ENCODE measurements at places on chromosomes 13 and 19.
A peak's percentile ranks its signal among the peaks of the same experiment; 100 is the strongest.

DNA sequence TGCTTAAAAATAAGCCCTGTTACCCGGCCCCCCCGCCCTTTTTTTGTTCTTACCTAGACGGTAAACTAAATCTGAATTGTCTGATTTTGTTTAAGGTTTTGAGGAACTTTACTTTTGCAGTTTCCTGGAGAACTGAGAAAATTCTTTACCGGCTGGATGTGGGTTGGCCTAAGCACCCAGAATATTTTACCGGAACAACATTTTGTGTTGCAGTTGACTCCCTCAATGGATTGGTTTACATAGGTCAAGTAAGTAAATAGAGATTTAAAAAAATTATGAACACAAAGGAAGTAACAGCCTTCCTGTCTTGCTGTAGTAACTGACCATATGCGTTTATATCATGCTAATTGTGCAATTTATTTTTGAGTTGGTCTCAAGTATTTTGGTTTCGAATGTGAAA is 785 bp downstream of the NHLRC3 start:
- DNase-seq, result no peak

DNA sequence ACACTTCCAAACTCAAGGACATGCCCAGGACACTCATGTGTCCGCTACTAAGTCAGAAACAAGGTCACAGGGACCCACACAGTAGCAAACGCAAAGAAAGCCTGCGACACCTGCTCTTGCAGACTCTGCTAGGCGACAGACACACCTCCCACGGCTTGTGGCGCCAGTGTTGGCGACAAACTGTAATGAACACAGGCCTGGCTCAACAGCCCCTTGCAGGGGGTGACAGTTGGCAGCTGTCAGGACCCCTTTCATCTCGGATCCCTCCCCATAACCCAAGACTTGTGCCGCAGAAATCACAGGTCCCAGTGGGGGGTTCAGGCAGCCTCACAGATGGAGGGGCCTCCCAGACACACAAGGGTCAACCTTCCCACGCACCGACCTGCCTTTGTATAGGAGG is 364 bp downstream of the CKM start:
- no peak for DNase-seq

GRCh38 chr19:3270902-3271301 is 46.4 kb downstream of the CELF5 start:
- DNase-seq, result peak; percentile 42

DNA sequence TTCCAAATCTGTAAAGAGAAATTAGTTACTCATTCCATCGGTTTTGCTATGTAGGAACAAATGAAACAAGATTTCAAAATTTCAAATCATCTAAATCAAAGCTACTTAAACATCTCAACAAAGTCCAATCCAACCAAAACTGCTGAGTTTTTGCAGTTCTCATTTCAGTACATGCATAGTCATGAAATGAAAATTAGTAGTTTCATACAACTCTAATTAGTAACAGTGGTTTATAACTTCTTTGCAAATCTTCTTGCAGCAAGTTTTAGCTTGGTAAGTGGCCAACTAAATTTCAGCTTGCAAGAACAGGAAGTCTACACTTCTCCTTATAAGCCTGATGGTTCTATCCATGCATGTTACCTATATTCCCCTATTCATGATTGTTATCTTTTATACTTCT is 75.6 kb downstream of the SPRY2 start:
- DNase-seq, result no peak

DNA sequence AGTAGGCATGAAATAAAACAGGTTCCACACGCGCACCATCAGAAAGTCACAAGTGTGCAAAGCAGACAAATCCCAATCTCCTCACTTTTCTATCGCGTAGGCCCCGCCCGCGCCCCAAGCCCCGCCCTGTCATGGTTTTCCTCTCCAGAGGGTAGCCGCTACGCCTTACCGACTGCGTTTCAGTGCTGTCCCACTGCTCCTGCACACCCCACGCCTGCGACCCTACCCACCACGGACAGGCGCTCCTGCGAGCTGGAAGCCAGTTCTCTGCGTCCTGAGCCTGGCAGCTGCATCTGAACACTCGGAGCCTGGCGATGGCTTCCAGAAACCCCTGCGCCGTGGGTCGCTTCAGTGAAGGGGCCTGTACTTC is 379 bp upstream of the ZNF470 start:
- peak; percentile 31 for DNase-seq

GRCh38 chr19:42558450-42559150 is 30.3 kb upstream of the CEACAM1 start:
- no peak for DNase-seq

GRCh38 chr13:66887088-66887487 is 343.0 kb downstream of the PCDH9 start:
- DNase-seq, result peak; percentile 1

- peak; percentile 14 for DNase-seq
Measured at GRCh38 chr13:85230691-85231093, 568.5 kb downstream of the SLITRK6 start.

DNA sequence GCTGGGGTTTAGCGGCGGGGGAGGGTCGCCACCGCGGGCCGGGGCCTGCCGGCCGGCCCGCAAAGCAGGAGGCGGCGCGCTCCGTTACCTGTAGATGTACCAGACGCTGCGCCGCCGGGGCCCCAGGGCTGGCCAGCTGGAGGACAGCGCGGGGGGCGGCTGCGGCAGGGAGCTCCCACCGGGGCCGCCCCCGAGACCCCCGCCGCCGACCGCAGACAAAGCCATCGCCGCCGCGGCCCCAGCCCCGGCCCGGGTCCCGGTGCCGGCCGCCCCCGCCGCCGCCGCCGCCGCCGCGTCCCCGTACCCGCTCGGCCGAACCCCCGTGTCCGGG is 24.8 kb downstream of the SHANK1 start:
- no peak for DNase-seq

- no peak for DNase-seq
Measured at GRCh38 chr19:10416083-10416379, 4.3 kb upstream of the PDE4A start.

GRCh38 chr19:32464279-32464678 is 58.7 kb downstream of the DPY19L3 start:
- peak; percentile 20 for DNase-seq

DNA sequence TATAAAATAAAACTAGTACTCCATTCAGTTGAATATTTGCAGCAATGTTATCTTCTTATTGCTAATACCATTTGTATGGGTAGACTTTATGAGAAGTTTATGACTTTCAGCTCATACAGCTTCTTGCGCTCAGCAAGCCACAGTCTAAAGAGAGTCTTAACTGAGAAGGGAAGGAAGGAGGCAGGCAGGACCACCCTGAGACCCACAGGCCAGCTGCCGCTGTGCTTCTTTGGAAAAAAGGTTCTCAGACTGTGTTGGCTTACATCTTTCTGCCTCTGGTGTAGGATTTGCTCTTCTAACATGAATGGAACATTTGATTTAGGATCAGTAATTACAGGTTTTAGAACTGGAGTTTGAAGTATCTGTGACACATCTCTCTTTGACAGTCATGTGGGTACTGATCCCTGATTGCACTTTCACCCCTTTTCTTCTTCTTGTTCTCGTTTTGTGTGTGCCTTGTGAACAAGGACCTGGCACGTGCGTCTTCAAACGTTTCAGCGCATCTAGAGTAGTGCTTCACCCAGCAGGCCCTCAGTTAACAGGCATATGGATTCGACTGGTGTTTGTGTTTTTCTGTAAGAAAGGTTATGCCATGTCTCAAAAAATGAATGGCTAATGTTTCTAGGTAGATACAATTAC is 7.1 kb upstream of the GPR18 start:
- DNase-seq, result no peak

DNA sequence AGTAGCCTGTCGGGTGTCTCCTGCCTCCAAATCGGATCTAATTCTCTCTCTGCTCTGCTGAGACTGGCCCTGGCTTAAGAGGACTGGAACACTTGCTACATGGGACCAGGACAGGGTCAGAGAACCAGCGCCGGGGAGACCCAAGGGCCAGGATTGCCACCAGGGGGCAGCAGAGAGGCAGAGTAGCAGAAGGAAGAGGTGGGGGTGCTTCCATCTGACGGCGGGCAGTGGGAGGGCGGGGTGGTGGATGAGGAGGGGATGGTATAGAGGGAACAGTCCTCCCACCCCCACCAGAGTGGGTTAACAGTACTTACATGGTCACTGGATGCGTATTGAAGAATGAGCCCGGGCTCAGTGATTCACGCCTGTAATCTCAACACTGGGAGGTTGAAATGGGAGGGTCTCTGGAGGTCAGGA is 11.9 kb downstream of the SELENOW start:
- peak; percentile 72 for DNase-seq

GRCh38 chr19:11519138-11519537 is 9.8 kb downstream of the ECSIT start:
- DNase-seq, result no peak

DNA sequence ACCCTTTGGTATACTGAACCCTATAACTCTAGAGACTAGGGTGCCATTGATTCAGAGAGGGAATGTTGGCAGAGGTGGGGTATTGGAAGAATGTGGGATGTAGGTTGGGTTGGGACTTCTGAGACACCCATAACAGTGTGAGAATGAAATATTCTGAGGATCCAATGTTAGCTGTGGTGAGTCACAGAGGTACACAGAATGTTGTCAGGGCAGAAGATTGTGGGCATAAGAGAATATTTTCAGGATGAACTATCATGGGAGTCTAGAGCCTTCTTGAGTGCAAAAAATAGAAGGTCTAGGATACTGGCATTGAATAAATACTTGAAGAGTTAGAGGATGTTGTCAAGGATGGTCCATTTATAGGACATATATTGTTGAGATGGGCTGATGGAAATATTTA is 9.0 kb downstream of the KLK13 start:
- DNase-seq, result no peak

DNA sequence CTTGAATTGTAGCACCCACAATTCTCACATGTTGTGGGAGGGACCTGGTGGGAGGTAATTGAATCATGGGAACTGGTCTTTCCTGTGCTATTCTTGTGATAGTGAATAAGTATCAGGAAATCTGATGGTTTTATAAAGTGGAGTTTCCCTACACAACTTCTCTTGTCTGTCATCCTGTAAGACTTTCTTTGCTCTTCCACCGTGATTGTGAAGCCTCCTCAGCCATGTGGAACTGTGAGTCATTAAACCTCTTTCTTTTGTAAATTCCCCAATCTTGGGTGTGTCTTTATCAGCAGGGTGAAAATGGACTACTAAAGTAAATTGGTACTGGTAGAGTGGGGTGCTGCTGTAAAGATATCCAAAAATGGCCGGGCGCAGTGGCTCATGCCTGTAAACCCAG is 215.6 kb downstream of the LIG4 start:
- no peak for DNase-seq

Data from fibroblast of skin of scalp (primary cell).